ENCODE measurements at places on chromosomes 7 and 10.

- no peak for DNase-seq
These were observed 254.1 kb downstream of the KIAA1217 start for GRCh38 chr10:24462889-24463552.

DNA sequence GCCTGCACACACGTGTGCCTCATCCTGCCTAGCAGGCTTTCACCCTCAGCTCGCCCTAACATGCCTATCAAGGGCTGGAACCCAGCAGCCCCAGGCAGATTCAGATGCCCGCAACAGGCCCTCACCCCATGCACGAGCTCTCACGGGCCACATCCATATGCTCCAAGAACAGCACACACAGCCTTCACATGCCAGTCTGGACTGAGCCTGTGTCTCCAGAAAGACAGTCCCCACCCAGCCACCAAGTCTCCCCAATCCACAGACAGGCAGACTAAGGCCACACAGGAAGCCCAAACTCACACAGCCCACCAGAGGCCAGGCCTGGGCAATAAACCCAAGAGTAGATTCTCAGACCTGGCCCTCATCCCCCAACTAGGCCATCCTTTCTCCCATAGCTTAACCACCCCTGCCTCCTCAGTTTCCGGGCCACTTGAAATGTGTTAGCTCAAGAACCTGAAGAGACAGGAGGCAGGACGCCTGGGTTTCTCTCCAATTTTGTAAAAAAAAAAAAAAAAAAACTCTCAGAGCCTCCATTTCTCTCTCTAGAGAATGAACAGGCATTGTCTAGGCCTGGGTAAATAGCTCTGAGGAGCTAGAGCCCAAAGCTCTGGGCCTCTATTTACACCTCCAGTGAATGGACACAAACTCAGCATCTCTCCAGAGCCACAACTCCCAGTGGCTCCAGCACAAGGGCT lies 6.8 kb downstream of the LDB1 start:
- DNase-seq = peak; percentile 62

DNA sequence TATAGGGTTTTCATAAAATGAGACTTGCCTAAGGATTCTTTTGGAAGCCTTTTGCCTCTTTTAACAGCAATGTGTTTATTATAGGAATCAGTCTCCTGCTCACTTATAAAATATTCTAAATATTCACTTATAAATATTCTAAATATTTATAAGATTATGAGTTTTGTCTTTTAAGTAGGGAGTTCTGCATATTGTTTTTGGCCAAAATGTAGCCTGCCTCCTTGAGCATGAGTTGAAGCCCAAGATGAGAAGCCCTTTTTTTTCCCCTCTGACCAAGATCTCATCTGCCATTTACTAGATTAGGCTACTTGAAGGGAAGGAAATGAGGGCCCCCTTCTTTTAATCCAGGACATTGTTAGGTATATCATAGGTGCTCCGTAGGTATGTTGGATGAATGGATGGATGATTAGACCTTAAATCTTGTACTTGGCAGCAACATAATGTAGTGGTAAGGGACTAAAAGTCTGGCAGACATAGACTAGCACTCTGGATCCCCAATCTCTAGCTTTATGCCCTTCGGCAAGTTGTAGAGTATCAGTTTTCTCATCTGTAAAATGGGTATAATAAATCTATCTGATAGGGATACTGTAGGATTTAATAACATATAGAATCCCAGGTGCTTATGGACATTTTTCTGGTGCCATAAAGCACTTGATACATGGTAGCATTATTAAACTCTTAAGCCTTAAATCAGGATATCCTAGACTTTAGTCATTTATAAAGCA lies 59.1 kb downstream of the ARID5B start:
- DNase-seq = no peak

DNA sequence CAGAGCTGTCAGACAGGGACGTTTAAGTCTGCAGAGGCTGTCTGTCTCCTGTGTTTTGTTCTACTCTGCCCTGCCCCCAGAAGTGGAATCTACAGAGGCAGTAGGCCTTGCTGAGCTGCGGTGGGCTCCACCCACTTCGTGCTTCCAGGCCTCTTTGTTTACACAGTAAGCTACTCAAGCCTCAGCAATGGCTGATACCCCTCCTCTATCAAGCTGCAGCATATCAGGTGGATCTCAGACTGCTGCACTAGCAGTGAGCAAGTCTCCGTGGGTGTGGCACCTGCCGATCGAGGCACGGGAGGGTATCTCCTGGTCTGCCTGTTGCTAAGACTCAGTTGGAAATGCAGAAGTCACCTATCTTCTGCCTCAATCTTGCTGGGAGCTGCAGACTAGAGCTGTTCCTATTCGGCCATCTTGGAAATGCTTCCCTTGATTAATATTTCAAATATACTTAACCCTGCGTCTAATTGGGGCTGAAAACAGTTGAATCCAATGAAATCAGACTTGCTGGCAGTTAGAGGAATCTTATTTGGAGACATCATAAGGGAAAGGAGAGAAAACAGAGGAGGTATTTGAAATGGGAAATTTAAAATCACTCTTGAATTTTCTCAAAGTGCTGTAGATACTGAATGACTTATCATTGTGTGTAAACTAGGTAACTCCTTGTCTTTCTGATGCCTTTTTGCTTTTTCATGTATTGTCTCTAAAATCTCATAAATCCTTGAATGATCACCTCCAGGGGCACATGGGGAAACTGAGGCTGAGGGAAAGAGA lies 13.8 kb upstream of the CYP3A5 start:
- no peak for DNase-seq

DNA sequence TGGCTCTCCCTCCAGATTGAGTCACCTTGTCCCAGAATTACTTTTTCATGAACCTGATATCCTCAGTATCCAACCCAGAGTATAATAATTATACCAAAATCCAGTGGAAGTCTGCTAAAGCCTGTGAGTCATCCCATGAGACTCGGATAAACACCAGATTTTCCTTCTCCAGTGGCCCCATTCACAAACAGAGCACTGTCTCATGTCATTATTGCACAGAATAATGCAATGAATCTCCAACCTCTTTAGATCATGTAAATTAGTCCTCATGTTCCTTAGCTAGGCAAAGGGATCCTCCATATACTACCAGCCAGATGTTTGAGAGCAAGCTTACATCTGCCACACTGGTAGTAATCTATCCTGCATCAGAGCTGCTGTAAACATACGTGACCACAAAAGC lies 89.0 kb downstream of the AMPH start:
- DNase-seq = no peak

DNA sequence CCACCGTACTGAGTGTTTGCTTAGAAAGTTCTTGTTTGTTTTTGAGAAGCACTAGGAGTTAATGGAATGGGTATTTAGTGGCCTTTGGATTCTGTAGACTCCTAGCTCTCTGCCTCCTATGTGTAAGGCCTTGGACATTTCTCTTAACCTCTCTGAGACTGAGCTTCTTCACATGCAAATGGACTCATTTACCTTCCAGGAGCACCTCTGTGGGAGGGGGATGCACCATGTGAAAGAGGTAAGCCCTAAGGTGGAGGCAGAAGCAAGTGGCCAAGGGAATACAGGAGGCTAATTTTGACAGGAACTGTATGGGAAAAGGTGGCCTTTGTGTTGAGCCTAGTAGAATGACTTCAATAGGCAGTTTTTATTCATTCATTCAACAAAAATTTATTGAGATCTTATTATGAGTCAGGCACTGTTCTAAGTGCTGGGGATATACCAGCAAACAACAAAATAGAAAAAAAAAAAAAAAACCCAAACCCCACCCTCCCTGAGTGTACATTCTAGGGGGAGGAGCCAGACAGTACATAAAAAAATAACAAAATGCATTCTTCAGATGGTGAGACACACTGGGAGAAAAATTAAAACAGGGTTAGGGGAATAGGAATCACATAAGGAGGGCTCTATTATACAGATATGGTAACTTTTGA lies 9.2 kb upstream of the EPHA1 start:
- no peak for DNase-seq

- DNase-seq = no peak
These were observed 7.3 kb downstream of the LRRN3 start for GRCh38 chr7:111098011-111098925.

DNA sequence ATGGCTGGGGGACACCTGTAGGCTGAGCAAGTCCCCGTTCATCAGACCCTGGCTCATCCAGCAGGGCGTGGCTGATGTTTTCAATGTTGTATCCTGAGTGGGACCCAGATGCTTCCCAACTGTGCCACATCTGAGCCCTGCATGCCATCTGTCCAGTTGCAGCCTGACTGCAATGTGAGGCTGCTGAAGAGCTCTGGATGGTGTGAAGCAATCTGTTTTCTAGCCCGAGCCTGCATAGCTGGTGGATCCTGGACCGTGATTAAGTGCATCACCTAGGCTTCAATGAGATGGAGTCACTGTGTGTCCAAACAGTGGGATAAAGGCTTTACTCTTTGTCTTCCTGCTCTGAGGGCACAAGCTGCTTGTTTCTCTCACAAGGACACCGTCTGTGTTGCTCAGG lies 99.8 kb downstream of the TCF7L2 start:
- no peak for DNase-seq

DNA sequence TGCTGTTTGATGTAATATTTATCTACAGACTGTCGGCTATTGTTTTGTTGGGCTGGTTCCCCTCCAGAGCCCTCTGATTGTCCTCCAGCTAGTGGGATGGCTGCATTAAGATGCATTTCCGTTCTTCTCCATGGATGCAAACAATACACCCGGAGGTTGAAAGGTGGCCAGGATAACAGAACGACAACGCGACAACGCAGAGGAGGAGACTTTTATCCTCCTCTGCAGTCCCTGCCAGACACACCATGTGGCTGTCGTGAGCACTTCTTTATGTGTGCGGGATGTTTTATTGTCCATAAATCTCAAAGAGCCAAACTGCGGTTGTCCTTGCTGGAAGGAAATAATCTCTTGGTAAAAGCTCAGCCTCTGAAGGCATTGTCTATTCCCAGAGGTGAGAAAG lies 39.1 kb upstream of the TCERG1L start:
- no peak for DNase-seq

DNA sequence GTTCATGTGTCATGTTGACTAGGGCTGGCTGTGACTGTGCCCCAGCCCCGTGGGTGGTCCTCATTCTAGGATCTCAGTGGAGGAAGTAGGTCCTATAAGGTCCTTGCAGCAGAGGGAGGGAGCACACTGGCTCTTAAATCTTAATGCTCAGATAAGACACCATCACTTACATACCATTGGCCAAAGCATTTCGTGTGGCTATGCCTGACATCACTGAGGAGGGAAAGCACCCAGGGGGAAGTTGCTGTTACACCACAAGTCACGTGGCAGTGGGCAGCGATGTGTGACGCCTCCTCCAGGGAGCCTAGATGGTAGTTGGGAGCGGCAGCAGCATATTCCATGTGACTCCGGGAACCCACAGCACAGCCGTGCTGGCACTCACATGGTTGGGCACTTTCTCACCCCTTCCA lies 224.7 kb upstream of the SH2B2 start:
- no peak for DNase-seq

DNA sequence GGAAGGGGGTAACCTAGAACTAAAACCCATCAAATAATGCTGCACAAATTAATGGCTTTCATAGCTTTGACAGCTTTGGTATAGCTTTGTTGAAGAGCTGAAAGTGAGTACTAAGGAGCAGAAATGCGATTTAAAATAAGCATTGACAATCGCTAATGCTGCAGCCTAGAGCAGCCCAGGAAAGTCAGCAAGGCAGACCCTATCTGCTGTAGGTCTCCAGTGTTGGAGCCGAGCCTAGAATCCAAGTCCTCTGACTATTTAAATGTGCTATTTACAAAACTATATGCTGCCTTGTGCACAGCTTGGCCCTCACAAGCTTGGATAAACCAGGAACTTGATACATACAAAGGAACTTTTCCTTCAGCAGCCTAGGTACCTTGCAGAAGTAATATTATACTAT lies 64.9 kb upstream of the ASAH2 start:
- no peak for DNase-seq
